Endodermal cell (in vitro differentiated cells): ENCODE measurements at places on chromosomes 3 and 15. TPM values are rescaled to one million over a fixed set of nuclear protein-coding genes. Genes with fewer than 3 reads are reported as not detected.

Gene TAGLN3
- total RNA-seq = 3.0 to 5.7 TPM (median 3.7 TPM) in 3 replicates

Gene CACNA1D
- total RNA-seq = 2.2 to 3.8 TPM (median 3.7 TPM) in 3 replicates

Gene SLC41A3
- total RNA-seq = 35.0 and 46.8 TPM in 2 replicates

Gene ATP2B2
- 0.11 TPM in 1 of 3 replicates, not detected in the others for total RNA-seq

Gene LRRIQ4
- total RNA-seq = 0.11 TPM in 1 of 2 replicates, not detected in the other

Gene IL12A
- total RNA-seq = not detected in 3 replicates

Gene SLC7A14
- total RNA-seq = 0.42 and 0.47 TPM in 2 replicates

Gene GALK2
- 13.4 and 15.0 TPM in 2 replicates for total RNA-seq

Gene RBM15B
- 30.9 to 58.7 TPM (median 58.2 TPM) in 3 replicates for total RNA-seq

DNA sequence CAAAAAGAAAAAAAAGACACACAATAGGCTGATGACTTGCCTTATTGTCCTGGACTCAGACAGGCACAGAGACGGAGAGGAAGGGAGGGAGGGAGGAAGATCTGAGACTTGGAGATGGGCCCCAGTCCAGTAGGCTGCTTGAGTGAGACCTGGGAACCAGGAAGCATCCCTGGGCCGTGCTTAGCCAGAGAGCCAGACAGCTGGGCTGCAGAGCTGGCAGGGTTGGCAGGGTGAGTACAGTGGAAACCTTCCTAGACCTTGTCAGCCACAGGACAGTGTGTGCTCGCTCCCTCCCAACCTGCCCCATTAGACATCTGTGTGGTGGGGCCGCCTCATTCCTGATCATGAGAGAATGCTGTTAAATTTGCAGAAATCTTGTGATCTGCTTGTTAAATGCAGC, 107.9 kb upstream of the ALDH1A3 start:
- DNase-seq = peak; percentile 39

GRCh38 chr15:79093352-79093935, 2.9 kb upstream of the RASGRF1 start:
- DNase-seq = peak; percentile 35

DNA sequence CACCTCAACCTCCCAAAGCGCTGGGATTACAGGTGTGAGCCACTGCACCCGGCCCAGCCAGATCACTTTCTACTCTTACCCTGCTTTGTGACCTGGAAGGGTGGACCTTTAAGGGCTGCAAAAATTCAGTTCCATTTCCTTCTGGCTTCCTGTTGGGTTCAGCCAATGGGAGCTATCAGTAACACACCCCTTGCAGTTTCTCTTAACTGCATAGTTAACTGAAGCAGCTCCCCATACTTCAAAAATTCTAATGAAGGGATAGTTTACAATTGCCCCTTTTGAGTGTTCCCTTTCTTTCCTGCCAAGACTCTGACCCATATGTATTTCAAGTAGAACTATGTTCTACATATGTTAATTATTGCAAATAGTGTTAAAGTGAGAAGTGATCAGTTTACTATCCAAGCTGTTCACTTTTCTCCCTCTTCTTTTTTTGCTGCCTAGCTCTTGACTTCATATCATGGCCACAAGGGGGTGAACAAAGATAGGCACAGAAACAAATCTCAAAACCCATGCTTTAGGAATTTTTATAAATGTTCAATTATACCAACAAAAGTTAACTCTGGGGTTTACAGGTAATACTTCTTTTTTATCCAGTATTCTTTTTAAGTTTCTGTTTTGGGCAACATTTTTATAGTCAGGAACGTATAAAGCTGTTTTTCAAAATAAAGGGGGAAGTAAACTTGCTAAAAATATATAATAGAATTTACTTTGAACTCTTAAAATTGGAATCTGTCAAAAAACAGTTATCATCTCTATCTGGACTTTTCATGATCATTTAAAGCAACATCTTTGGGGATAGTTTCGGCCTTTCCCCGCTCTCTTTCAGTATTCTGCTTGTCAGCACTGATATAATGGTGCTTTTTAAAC, 8.1 kb downstream of the PGBD4 start:
- no peak for DNase-seq

- peak; percentile 49 for DNase-seq
Observed at GRCh38 chr15:98966091-98966787, 41.4 kb downstream of the PGPEP1L start.

DNA sequence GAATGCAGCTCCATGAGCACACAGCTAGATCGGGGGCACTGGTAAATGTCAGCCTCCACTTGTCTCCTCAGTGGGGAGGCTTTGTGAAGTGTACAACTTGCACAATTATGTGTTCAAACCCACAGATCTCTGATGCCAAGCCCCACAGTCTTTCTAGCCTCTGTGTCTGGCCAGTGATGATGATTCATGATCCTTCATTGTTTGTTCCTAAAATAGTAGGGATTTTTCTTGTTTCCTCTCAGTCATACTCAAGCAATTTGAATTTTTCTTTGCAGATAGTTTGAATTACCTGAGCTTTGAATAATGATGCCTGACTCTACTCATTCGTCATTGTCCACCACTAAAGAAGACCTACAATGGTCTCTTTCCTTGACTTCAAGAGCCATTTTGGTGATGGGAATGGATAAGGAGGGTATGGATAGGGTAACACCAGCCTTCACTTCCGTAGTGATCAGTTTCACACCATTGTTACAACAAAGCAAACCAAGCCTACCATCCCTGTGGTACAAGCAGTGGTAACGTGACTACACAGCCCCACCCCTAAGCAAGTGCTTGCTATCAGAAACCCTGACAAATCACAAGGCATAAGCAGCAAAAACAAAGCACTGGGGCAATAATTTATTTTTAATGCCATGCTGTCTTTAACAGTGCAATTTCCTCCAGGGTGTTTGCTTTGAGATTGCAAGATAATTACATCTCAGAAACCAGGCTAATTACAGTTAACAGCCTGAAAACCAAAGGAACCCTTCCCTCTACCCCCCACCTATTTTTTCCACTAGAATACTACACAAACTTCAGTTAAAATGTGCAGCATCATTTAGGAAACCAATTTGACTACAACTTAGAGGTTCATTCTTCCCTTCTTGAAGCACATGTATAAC, 114.1 kb upstream of the PPP2R3A start:
- DNase-seq = no peak

- DNase-seq = no peak
Observed at GRCh38 chr3:43366885-43367284, 80.5 kb downstream of the SNRK start.

DNA sequence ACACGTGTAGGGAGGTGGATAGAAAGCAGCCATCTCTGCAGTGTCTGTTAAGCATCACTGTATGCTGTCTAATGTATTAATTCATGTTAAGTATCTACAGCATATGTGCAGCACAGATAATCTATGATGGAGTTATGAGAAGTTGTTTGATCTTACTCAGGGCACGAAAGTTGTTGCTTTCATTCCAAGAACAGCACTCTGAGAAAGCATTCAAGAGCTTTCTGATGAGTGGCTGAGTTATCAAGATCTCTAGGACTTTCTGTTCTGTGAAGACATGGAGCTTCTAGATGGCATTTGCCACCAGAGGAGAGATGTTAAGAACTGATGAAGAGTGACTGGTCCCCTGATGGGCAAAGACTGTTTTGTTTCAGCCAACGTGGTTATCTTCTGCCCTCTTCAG, 22.6 kb upstream of the TPRG1 start:
- DNase-seq = no peak

DNA sequence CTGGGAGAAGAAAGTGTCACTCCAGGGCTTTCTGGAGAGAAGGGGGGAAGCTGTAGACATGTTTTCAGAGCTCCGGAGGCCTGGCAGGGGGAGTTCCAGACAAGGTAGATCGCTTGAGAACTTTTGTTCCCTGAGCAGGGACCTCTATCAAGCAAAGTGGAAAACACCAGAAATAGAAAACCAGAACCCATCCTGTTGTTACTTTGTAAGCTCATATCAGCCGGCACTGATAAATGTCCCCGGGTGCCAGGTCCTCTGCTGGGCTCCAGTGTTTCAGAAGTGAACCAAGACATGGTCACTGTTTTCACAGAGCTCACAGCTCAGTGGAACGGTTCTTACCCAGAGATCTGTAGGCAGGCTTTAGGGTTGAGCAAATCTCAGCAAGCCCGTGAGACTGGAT, 13.5 kb downstream of the HDDC3 start:
- no peak for DNase-seq

- no peak for DNase-seq
Observed at GRCh38 chr3:170055209-170055608, 17.4 kb downstream of the GPR160 start.

DNA sequence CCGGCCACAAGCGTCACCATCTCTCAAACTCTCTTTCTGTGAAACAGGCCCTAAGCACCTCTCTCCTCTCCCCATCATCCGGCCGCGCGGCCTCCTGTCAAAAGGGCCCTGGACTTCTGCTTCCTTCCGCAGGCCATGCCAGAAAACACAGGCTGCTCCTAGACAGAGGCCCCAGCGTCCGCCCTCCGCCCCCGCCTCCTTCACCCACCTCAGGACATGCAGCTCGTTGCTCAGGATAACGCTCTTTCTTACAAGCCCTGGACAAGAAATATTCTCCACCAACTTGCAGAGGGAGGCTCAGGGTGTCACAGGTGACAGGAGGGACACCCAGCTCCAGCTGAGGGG, 212.0 kb downstream of the XXYLT1 start:
- DNase-seq = peak; percentile 43

- DNase-seq = no peak
Observed at GRCh38 chr3:178875836-178876235, 195.8 kb downstream of the ZMAT3 start.

DNA sequence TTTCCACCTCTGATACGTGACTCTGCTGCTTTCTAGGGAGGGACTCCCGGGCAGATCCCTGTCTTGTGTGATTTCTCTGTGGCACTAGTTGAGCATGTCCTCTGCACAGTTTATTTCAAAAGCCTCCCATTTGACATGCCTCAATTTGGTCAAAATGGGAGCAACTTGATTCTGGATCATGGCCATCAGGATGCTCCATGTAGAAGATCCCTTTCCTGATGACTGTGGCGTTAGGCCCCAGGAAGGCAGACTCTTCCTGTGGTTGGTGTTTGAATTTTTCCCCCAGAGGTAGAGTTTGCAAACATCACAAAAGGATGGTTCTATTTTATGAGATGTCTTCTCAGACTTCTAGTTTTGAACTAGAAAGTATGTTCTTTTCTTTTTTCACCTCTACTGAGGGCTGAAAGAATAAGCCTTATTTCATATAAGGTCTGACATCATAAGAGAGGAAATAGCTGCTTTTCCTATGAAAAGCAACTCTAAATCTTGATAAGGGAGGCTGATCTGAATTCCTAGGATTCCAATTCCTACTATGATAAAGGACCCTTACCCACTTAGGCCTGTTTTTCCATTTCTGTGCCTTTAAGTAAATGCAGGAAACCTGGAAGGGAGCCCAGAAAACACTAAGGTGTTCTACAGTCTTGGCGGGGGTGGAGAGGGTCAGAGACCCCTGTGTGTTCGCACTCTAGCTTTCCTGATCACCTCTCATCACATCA, 243.8 kb upstream of the CHRM5 start:
- DNase-seq = no peak

DNA sequence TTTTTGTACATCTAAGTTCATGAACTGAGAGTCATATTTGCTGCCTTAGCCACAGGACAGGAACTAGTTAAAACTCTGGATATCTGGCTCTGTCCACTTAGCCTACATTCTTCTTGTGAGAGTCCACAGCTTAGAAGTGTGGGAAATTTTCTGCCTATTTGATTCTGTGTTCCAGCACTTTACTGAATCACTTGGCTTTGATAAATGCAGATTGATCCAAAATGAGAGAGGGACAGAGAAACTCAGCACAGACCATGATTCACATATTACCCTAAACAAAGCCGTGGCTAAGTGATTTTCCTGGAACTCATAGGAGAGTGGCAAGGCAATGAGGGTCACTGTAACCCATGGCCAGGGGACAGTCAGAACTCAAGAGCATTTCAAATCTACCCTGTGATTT, 87.5 kb upstream of the CADPS start:
- DNase-seq = no peak

DNA sequence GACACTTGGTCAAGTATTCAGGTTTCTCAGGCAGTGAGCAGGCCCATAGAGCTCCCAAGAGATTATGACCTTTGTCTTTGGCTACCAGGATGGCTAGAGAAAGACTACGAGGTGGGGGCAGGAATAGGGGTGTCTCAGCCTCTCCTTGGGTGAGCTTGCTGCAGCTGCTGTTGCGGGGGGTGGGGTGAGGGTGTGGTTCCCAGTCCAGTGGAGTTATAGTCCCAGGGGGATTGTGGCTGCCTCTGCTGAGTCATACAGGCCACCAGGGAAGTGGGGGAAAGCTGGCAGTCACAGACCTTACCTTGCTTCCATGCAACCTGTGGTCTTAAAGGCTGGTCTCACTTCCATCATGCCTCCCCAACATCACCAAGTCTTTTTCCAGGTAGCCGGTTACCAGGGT, 31.7 kb downstream of the ATP2C1 start:
- DNase-seq = no peak

DNA sequence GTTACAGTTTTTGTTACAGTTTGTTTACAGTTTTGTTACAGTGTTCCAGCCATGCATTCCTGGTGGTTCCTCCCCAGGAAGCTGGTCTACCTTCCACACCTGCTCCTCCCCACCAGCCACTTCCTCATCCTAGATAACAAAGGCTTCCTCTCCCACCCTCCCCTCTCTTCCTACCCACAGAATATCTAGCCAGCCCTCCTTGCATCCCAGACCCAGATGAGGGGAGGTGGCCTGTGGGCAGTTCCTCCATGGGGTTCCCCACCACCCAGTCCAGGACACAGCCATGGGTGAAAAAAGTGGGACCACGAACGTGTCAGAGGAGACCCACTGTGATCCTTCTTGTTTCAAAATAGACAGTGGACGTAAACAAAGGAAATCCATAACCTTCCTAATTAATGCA, 122.8 kb upstream of the ABHD17C start:
- peak; percentile 23 for DNase-seq

GRCh38 chr15:45100884-45101625, 12.9 kb downstream of the DUOX2 start:
- no peak for DNase-seq

GRCh38 chr3:30750967-30751366, 143.5 kb downstream of the GADL1 start:
- peak; percentile 59 for DNase-seq

- no peak for DNase-seq
Observed at GRCh38 chr15:74050127-74050526, 32.2 kb downstream of the GOLGA6A start.

GRCh38 chr3:138938056-138938876, 8.7 kb downstream of the FOXL2 start:
- DNase-seq = peak; percentile 81

DNA sequence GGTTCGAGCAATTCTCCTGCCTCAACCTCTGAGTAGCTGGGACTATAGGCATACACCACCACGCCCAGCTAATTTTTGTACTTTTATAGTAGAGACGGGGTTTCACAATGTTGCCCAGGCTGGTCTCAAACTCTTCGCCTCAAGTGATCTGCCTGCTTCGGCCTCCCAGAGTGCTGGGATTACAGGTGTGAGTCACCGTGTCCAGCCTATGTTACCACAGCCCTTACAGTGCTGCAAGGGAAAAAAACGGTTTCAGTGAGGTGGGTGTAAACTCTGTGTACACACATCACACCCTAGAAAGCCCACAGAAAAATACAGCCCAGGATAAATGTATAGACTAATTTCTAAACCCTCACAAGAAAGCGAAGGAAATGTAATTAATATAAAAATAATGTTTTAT, 103.5 kb upstream of the AKAP13 start:
- DNase-seq = no peak

DNA sequence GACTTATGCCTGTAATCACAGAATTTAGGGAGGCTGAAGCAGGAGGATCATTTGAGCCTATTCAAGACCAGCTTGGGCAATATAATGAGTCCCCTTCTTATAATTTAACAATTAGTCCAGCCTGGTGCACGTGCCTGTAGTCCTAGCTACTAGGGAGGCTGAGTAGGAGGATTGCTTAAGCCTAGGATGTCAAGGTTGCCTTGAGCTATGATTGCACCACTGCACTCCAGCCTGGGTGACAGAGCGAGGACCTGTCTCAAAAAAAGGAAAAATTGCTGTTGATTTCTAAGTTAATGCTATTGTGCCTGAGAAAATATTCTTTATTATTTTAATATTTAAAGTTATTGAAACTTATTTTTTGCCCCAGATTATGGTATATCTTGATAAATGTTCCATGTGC, 159.0 kb downstream of the NLGN1 start:
- DNase-seq = no peak
